Right forelimb (tissue), 1 donor: ENCODE measurements at places on chromosomes 6 and 20.
A peak's percentile ranks its signal among the peaks of the same experiment; 100 is the strongest.

- no peak for DNase-seq
Observed at GRCh38 chr6:91185072-91185471, 598.2 kb upstream of the MAP3K7 start.

DNA sequence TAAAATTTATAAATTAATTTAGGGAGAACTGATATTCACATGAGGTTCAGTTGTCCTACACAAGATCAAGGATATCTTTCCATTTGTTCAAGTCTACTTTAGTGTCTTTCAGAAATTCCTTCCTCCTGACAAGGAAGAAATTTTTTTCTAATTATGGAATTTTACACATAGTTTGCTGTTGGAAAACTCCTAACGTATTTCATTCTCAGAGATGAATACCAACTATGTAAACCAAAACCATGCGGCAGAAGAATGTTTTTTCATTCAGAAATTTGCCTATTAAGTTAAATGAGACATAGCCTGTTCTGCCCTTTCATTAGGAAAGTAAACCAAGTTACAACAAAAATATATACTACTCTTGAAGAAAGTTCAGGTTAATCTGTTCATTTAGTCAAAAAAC is 111.2 kb upstream of the PRDM1 start:
- no peak for DNase-seq

- no peak for DNase-seq
Observed at GRCh38 chr6:106273087-106273486, 52.5 kb downstream of the ATG5 start.

- DNase-seq = no peak
Observed at GRCh38 chr20:23684261-23684660, 4.6 kb downstream of the CST4 start.

GRCh38 chr6:13834790-13835189 is 20.4 kb upstream of the MCUR1 start:
- DNase-seq = no peak

DNA sequence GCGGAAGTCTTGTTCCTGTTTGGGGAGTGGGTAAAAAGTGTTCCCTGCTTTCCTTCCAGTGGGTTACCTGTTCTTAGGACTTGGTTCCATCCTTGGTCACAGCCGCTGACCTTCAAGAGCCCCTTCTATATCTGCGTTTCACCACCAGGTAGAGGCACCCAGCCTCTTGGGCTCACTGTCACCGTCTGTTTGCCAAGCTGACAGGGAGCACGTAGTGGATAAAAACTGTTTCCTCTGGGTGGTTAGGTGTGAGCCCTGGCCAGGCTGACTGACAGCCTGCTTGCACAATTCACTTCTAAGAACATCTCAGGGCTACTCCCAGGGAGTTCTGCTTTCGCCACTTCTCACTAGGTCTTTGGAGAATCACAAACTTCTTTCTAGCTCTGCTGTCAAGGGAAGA is 1.8 kb upstream of the JPH2 start:
- DNase-seq = no peak

DNA sequence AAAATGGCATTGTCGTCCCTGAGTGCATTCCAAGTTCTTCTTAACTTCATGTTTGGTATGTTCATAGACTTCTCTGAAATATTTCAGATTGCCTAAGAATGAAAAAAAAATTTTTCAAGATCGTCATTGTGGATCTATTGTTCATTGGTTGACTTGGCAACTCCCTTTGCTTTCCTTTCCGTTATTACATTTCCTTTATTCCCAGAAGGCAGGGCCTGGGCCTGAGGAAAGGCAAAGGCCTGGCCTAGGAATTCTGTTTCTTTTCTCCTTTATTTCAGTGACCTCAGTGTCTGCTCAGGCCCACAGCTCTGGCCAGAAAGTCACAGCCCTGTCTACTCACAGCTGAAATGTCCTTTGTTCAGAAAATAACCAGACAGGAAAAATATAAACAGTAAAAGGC is 401.6 kb upstream of the PLCB4 start:
- DNase-seq = no peak

- no peak for DNase-seq
Observed at GRCh38 chr6:6474170-6474920, 114.2 kb upstream of the LY86 start.

DNA sequence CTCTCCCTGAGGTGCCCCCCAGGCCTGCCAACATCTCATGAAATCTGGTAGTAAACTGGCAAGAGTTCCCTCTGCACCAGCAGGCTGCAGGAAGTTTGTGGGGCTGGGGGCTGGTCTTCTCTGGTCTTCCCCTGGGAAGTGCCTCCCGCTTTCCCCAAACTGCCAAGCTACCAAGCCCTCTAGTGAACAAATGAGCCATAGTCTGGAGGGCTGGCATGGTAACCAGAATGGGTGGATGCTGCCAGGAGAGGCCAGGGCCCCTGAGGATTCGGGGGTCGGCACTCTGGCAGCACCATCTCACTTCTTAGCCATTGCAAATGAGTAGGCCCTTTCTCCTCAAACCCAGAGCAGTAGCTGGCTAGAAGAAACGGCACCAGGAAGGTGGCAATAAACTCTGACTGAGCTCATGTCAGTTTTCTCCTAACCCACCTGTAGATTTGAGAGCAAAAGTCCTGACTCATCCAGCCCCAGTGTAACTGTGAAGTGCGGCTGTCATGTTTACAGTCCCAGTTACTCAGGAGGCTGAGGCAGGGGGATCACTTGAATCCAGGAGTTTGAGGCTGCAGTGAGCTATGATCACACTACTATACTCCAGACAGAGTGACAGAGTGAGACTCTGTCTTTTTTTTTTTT is 35.9 kb downstream of the ZC3H12D start:
- DNase-seq = peak; percentile 32

- peak; percentile 19 for DNase-seq
Observed at GRCh38 chr6:108736832-108737231, 111.4 kb upstream of the ARMC2 start.

DNA sequence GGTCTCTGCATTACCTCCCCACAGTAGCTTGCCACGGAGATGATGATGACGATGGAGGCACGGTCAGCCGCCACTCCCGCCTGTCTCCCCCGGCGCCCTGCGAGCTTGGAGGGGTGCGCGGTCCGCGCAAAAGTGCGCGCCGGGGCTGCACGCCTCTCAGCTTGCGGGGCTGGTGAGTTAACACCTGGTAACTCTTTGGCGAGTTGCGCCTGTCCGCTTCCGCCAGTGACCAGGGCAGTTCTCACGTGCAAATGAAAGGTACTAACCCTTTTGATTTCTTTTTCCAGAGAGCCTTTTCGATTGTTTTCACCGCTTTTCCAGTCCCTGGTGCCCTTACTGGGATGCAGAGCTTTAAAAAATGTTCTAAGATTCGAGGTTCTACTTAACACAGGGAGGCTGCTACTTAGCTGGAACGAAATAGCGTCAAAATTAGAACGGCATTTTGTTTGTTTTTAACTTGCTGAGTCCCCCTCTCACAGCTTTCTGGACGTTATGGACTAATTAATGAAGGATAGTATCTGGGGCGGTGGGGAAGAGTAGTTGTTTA is 6.2 kb downstream of the GRIK2 start:
- no peak for DNase-seq

GRCh38 chr6:98286620-98287019 is 547.8 kb upstream of the POU3F2 start:
- no peak for DNase-seq

DNA sequence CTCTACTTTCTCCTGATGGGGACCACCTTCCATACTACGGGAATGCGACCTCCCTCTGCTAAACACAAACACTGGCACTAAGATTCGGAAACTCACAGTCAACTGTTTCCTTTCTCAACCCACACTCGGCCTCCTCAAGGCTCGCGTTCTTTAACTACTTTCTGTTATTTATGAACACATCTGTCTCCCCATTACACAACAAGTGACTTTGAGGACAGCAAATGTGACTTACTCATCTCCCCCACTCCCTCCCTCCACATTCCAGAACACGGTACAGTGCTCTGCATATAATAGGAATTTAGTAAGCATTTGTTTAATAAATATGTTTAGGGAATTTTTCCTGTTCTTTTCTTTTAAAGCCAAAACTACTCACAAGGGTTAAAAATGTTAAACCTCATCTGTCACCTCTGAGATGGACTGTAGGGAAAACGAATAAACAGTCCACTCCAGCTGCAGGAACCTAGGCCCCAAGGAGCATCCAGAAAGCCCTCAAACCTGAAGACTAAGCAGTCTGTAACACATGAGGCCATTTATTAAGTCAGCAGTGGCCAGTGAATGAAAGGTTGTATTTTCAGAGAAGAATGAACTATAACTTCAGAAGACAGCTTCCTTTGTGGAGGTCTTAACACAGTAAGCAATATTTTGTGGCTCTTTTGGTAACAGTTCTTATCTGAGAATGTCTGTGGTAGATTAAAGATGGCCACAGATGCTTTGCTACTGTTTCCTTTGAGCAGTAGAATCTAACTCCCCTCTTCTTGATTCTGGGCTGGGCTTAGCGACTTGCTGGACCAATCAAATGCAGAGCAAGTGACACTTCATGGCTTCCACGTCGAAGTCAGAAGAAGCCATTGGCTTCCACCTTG is 209.6 kb upstream of the DTNBP1 start:
- no peak for DNase-seq

DNA sequence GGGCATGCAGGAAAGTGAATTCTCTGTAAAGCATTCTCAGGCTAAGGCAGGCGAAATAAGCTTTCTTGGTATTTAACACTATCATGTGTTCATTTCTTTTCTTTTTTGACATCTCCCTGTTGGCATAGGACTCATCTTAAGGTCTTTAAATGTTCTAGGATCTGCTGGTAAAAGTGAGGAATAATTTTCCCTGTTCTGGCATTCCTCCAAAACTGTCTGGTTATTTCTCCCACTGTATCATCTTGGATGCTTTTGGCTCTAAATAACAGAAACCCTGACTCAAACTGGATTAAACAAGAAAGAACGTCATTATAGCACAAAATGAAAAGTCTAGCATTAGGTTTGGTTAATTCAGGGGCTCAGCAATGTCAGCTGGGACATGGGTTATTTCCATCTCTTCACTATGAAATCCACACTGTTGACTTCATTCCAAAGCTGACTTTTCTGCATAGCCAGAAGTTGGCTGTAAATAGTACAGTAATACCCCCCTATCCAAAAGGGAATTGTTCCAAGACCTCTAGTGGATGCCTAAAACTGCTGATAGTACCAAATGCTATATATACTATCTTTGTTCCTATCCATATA is 37.9 kb upstream of the SNAP25 start:
- no peak for DNase-seq

- no peak for DNase-seq
Observed at GRCh38 chr6:166304106-166304505, 4.1 kb downstream of the PRR18 start.

- DNase-seq = no peak
Observed at GRCh38 chr6:135568379-135568778, 70.8 kb upstream of the AHI1 start.

GRCh38 chr20:15832512-15832911 is 740.7 kb downstream of the KIF16B start:
- DNase-seq = no peak

- no peak for DNase-seq
Observed at GRCh38 chr6:33176906-33177305, 15.4 kb downstream of the COL11A2 start.

DNA sequence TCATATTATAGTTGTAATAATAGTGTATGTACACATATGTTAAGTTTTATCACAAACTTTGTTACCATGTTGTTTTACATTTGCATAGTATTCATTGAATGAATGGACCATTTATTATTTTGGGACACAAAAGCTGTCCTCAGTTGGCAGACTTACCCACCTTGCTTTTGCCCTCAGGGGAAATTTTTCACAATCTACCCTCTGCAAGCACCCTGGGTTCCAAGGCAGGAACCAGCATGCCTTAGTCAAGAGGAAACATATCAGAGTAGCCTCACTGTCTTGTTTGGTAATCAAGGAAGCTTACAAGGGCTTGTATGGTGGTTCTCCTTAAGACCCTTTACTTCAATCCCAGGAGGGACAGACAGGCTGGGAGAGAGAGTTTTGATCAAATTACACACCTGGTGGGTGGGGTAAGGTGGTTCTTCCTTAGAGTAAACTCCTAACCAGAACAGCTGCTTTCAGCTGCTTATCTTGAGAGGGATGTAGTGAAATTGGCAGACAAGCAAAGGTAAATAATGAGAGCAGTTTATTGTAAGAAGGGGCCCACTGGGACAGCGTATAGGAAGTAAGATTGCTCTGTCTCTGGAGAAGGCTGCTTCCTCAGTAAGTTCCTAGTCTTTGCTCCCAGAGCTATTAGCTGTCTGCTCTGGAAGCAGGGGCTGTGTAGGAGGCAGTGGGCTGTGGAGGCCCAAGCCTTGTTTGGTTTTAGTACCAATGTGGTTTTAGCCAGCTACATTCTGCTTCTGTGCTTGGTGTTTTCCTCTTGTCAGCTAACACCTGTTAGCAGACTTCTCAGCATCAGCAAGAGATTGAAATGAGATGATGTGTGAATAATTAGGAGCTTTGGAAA is 31.1 kb downstream of the BRPF3 start:
- DNase-seq = no peak

DNA sequence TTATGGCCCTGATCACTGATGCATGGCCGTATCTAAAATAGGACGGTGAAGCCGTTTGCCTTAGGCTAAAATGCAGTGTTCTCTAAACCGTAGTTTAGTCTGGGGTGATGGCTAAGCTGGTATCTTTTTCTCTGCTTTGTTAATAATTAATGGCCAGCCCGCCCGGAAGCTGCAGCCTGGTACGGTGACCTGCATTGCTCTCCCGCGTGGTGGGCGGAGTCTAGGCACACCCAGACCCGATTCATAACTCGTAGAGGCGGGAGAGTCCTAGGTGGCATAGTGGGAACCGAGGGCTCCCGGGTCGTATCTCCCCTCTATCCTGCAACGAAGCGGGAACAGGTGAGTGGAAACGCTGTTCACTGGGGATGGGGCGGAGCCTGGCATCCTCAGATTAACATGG is 5.5 kb downstream of the CDH4 start:
- no peak for DNase-seq

DNA sequence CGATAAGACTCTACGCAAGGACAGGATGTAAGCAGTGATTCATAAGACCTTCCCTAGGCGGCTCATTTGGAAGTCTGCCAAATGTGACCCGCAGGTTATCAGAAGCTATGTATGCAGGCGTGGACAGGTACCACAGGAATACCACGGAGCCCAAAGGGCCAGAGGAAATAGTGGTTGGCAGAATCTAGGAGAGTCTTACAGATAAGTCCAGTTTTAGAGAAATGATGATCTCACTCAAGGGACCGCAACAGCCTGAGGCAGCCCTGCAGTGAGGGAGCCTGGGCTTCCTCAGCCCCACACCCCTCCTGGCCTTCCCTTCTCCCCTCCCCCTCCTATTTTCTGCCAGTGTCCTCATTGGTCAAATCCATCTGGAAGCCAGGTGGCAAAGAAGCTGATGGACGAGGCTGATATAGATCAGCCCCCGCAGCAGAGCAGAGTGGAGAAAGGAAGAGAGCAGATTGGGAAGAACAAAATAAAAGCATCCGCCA is 110.6 kb downstream of the FNDC1 start:
- no peak for DNase-seq

DNA sequence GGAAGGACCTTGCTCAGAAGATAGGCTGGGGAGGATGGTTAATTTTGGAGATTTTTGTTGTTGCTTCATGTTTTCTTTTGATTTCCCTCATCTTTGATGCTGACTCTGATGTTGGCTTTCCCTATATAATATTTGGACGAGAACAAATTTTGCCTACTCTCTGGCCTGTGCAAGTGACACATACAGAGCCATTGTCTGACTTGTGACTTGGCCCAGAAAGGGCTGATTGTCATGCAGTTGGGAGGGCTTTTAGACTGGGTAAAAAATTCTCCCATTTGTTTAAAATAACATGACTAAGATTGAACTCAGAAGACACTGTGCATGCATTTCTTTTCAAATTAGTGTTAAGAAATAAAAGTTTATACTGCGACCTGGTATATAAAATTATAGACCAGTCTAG is 98.6 kb upstream of the SUPT3H start:
- no peak for DNase-seq
